ENCODE measurements at places on chromosomes 12 and 14.

DNA sequence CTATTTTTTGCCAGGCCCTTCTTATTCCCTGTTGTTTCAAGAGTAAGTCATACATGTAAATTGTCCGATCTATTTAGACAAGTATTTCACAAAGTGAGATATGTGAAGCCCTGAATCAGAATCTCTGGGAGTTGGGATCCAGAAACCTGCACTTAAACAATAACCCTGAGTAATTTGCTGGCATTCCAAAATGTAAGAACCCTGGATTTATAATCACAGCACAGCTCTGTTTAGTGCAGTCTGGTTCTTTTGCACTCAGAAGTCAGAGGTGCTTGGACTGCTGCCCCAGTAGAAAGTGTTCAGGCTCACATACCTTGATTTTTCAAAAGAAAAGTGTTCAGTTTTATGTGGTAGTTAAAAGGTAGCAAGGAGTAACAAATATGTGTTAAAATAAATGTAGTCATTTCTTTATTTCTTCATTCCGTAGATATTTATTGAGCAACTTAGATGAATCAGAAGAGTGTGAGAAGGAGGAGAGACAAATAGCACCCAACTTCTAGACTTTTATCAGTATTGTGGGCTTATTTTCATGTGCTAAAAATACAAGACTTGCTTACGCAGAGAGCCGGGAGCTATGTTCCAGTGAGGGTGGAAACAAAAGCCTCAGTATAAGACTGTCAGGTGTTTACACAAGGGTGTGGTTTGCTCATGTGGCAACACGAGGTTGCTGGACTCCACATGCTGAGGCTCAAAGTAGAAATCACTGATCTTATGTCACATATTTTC, 70.1 kb downstream of the SYNE2 start:
- no peak for DNase-seq

DNA sequence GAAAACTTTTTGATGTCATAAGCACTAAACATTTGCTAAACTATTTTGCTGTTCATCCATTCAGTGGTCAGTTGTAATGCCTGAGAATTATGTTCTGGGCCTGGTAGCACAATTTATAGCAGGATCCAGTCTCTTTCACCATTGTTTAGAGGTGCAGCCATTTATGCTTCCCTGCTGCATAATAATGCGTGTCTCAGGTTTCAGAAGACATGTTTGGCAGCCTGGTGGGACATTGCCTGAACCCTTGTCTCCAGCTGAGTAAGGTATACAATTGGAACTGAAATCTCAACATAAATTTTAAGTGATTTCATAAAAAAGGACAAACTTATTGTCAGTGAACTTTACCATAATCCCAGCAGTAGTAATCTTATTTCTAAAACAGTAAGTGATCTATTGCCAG, 94.8 kb downstream of the POLR3B start:
- no peak for DNase-seq

DNA sequence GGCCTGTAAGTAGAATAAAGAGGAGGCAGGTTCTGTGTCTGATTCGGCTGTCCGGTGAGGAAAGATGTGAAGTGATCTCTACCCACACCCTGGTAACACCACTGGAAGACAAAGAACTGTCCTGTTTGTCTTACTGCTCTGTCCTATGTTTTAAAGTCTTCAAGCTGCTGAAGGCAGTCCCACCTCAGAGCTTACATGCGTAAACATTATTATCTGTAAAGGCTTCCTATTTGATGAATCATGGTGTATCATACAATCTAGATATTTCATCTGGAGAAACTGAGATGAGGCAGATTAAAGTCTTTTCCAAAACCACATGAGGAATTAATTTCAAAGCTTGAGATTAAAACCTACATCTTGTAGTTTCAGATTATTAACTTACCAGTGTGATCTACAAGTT, 427.6 kb downstream of the ZFP36L1 start:
- no peak for DNase-seq

DNA sequence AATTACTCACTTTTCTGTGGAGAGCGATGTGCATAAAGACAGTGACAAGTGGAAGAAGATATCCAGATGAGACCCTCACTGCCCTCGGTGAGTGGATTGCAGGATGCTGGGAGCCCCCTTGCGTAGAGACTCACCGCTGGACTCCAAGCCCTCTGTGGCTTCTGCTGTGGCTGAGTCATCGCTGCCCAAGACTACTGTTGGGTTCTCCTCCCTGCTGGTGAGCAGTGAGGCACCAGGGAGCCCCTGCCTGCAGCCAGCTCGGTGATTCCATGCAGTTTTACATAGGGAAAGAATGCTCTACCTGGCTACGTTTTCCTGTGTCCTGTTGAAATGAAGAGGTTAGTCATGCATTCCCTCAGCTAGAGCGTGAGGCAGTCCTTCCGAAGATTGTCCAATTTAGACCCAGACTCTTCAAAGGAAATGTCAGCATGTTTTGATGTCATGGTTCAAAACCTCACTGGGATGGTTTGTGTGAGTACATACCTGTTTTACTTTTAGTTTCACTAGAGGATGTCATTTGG, 28.2 kb downstream of the TRAF3 start:
- DNase-seq = no peak

GRCh38 chr14:62234849-62235248, 472.6 kb downstream of the SNAPC1 start:
- no peak for DNase-seq

DNA sequence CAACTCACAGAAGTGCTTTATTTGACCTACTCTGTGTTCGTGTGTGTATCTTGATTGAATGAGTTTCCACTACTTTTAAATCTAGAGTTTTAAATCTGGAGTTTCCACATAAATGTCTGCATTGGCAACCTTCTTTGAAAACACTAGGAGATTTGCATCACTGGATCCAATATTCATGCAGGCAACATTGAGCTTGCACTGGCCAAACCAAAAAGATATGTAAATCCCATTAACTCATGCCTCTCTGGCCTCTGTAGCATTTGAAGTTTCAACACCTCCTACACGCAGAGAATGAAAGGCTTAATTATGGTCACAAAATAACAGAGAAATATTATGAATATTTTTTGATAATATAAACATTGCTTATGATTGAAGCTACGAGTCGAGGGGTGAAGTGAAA, 178.6 kb downstream of the DUSP6 start:
- no peak for DNase-seq

DNA sequence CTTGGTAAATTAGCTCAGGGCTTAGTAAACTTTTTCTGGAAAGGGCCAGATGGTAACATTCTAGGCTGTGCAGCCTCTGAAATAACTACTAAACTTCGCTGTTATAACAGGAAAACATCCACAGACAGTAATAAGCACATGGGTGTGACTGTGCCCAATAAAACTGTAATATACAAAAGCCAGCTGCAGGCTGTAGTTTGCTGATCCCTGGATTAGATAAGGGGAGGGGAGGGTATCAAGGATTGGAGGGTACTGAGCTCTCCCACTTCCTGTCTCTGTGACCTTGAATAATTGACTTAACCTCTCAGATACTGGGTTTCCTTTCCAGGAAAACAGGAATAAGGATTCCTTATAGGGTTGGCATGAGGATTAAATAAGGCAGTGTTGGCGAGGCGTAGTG, 81.2 kb downstream of the CCDC60 start:
- DNase-seq = no peak

GRCh38 chr12:57154076-57154475, 6.7 kb upstream of the LRP1-AS start:
- DNase-seq = no peak

DNA sequence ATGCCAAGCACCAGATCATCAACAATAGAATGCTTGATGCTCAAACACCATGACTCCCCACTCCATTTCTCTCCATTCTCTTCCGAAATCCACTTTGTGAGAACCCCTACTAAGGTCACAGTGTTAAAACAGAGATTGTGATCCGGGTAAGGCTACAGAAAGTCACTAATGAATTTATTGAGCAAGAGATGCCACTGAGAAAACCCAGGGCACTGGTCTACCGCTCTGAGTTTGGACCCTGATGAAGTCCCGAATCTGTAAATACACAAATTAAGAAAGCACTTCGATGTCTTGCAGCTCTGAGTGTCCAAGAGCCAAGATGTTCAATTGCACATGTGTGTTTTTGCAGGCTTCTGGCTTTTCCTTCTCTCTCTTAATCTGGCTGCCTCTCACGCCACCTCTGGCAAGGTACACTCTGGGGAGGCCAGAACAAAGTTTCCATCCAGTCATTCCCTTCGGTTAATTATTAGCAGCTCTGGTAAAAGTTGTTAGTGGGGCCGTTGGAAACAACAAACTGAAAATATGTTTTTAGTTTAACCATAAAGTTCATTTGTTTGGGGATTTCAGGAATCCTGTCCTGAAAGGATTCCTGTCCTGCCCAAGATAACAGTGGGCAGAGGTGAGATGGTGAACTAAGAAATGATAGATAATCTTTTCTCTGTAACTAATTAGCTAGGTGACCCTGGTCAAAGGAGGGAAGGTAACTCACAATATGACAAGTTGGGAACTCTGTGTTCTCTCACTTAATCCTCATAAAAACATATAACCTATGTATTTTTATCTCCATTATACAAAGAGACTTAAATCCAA, 75.4 kb downstream of the BTG1 start:
- no peak for DNase-seq

- no peak for DNase-seq
These were observed 70.2 kb downstream of the SLC25A47 start for GRCh38 chr14:100393362-100393761.

GRCh38 chr14:51564460-51564859, 87.2 kb upstream of the FRMD6 start:
- no peak for DNase-seq

DNA sequence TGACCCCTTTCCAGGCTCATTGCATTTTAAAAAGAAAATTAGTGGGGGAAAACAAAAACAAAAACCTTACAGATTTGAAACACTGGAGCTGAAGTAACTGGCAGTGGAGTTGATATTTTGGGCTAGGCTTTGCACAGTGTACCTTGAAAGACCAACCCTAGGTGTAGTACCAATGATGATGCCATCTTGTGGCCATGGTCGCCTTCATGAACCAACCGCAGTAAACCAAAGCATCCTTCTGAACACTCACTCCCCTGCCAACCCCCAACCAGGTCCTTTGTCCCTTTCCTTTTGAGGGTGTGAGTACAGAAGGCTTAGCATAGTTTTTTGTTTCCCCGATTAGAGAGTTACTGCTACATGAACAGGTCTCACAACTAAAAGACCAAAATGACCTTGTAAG, 5.9 kb downstream of the TOMM20L start:
- DNase-seq = no peak

DNA sequence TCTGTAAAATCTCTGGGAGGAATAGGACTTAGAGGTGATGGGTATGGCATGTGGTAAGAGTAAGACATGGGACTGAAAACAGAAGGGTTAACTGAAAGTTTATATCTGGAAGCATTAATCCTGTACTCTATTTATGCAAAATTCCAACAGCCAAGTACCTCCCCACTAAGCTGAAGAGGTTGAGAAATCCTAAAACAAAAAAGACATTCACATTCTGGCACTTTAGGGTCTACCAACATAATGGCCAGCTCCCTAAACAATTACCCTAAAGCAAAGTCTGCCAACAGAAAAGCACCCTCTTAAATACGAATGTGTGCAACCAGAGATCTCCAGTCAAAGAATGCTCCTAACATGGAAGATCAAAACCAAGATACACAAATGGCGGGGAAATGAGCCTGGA, 87.4 kb downstream of the GTF2A1 start:
- no peak for DNase-seq

DNA sequence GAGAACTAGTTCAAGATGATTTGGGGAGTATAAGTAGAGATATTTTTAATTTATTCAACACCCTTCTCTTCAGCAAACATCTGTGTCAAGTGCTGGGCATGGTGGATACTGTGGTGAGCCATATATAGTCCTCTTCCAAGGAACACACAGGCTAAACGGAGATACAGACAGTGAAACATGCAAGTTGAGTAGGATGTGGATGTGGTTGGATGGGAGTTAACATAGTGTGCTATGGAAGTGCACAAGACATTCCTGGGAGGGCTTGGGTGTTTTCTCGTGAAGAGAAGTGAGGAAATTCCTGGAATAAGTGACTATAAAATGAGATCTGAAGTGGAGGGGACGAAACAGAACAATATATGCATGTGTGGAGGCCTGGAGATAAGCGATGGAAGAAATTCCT, 181.1 kb upstream of the NPAS3 start:
- DNase-seq = no peak

DNA sequence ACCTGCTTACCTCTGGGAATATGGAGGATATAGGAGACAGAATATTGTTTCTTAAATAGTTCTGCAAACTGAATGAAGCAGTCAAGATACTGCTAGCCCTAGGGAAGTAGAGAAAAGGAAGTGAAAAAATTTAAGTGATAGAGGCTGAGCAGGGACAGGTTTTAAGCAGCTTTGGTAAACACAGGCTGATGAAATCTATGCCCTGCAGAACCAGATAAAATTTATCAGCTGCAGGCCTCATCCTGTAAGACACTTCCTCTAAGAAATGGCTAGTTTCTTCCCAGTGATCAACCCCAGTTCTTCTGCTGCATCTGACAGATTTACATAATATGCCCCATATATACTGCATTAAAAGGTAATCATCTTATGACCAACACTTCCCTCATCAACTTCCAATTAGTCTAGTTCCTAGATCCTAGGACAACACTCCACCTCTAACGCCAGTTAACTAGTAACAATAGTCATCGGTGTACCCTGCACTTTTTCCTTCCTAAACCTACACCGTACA, 1.3 kb upstream of the ESYT1 start:
- no peak for DNase-seq

GRCh38 chr12:69388371-69388770, 28.8 kb downstream of the YEATS4 start:
- DNase-seq = no peak

DNA sequence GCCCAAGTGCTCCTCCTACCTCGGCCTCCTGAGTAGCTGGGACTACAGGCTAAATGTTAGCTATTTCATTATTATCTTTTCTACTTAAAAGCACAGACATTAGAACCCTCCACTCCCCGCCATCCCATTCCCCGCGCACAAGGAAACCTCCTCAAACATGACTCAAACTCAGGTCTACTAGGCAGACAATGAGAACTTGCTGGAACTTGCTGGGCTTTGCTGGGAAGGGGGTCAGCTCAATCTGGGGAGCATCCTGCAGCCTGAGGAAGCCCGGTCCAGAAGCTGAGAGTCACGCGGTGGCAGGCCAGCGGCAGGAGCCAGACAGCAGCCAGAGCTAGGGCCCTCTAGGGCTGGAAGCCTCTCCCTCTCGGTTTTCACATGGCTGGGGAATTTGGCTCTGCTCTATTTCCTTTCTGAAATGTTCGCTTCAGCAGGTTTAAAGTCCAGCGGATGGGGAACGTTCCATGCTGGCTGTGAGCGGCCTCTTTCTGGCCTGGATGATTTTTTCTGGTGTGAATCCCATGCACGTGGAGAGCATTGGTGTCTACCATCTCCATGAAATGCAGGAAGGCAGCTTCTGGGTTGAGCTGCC, 68.5 kb downstream of the SLC6A12 start:
- no peak for DNase-seq

GRCh38 chr14:99891900-99892299, 98.7 kb downstream of the EML1 start:
- no peak for DNase-seq

DNA sequence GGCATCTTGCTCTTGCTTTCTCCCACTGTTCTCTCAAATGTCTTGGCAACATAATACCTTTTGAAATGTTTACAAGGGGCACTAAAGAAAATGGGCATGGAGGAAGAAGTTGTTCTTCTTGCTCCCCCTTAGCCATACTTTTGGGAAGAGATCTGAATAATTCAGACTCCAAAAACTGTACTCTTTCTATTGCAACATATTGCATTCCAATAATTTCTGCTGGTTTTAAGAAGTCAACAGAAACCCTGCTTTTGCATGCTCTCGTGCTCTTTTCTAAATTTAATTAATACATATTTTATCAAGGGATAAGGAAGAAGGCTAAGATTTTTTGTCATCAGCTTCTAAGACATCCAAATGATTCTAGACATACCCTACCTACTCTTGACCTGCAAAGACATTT, 409.9 kb upstream of the SOX5 start:
- no peak for DNase-seq

- DNase-seq = no peak
These were observed 115.3 kb upstream of the CPSF6 start for GRCh38 chr12:69123919-69124638.

Measured in stimulated activated CD4-positive, alpha-beta T cell treated with anti-CD3 and anti-CD28 coated beads, Interleukin-12 subunit alpha, Interleukin-12 subunit beta, amount 100 ng/mL, for 48 hours (primary cell).